Germinal center (tissue), 1 donor: ENCODE measurements at places on chromosomes 1 and 21.

DNA sequence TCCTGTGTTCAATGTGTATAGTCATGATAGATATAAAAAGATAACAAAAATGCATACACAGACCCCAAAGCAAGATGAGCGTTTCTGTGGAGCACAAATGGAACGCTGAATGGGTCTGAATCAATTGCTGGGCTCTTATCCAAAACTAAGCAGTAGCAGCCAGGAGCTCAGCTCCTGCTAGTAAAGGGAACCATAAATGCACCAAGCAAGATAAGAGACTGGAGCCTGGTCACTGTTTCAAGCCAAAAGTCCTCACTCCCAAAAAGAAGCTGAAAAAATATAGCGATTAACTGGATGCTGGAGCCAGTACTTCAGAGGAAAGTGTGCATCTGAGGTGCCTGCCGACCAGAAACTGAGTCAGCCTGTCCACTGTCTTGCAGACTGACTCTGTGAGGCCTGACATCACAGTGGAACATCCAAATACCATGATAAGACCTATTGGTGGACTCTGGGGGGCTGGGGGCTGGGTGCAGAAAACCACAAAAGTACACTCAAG lies 68.9 kb downstream of the LRRC8C start:
- no peak for DNase-seq

- no peak for DNase-seq
These were observed 41.8 kb downstream of the LYPLAL1 start for GRCh38 chr1:219215477-219215876.

- DNase-seq, result no peak
These were observed 26.2 kb upstream of the EPHA2 start for GRCh38 chr1:16181887-16182719.

- no peak for DNase-seq
These were observed 21.7 kb upstream of the PEF1 start for GRCh38 chr1:31666263-31666963.

GRCh38 chr1:88528792-88529191 lies 155.3 kb upstream of the PKN2 start:
- no peak for DNase-seq

DNA sequence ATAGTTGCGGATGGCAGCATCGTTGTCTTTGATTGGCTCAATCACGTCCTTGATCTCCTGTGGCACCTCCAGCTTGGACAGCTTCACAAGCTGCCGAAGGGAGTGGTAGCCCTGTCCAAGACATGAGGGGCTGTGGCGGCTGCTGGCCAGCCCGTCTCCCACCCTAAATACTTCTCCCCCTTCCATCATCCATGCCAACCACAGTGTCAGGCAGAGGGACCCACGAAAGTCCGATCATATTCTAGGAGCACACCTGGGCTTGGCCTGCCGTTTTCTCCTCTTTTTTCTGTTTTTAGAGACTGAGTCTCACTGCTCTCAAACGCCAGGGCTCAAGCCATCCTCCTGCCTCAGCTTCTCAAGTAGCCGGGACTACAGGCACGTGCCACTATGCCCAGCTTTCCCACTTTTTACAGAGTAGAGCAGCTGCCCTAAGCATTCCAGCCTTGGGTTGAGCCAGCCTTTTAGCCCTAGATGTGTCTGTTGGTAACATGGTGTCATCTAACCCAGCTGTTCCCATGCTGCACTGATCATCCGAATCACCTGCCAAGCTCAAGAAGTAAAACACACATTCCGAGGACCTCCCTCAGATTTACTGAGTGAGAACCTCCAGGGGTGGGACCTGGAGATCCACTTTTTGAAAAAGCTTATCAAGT lies 10.4 kb downstream of the MTHFR start:
- DNase-seq, result no peak

DNA sequence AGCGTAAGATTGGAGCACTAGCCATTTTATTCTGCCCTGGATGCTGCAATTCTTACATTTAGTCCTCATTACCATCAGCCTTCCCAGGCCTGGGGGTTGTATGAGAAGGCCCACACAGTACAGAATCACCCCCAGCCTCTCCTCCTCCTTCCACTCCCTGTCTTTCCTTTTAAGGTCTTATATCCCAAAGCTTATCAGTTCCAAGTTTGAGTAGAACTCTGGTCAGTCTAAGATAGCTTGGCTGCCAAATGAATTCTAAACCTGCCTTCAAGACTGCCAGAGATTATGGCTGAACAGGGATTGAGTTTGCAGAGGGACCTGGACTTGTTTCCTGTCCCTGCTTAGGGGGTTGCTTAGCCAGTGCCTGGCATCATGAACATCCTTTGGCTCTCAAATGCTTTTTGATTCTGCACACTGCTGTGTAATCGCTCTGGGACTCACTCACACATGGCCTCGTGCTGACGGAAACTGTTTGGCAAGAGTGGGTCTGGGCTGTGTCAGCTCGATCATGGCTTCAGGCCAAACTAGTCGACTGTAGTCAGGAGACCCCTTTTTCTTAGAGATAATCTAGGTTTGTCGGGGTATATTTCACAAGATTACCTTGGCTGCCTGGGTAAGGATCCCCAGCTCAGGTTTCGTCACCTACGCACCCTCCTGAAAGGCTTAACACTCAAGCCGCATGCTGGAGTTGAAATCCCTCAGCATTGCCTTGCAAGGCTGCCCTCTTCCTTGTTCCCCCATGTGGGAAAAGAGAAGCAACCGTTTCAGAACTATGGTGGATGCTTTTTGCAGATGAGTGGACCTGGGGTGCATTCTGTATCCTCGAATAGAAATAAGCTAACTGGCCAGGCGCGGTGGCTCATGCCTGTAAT lies 252.6 kb downstream of the NFIA start:
- no peak for DNase-seq

DNA sequence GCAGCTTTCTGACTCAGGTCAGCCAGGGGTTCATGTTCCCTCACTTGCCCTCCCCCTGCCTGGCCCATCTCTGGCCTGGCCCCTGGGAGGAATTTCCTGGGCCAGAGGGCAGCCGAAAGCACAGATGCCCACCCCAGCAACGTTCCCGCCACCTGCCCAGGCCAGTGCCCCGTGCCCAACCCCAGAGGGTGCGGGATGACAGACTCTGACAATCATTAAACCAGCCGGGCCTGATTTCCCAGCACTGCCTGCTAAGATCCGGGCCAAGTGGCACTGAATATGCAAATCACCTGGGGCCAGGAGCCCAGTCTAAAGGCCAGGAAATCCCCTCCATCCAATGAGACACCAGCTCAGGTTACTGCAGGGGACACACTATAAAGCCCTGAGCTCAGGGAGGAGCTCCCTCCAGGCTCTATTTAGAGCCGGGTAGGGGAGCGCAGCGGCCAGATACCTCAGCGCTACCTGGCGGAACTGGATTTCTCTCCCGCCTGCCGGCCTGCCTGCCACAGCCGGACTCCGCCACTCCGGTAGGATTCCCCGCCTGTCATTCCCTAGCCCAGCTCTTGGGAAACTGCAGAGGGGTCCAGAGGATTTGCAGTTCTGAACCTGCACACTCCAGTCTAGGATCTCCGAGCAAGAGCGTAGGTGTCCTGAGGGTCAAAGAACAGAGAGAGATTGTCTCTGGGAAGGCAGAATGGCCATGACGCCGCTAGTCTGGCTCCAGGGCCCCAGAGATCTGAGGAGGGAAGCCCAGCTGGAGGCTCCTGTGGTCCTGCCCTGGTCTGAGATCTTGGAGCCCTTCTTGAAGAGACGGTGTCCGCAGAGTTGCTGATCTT lies at the start of gene ELF3:
TSS of gene ELF3 (plus strand) at position 408 of the 836 bp plus-strand sequence. CDS start 550 bp downstream, outside the sequence.
- DNase-seq, result peak; percentile 26

DNA sequence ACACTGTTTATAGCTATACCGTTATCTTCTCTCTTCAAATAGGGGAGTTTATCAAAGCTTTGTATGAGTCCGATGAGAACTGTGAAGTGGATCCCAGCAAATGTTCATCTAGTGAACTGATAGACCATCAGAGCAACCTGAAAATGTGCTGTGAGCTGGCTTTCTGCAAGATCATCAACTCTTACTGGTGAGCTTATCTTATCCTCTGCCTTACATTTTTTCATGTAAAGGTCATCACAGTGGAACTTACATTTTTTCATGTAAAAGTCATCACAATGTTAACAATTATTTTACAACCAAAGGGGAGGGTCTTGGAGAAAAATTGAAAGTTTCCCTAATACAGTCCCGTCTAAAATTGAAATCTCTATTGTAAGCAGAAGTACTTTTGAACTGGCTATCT lies 45.2 kb downstream of the CLEC20A start:
- no peak for DNase-seq

GRCh38 chr21:34877485-34878128 lies 171.5 kb downstream of the RUNX1 start:
- DNase-seq, result no peak

GRCh38 chr1:220127076-220127475 lies 33.1 kb downstream of the IARS2 start:
- no peak for DNase-seq

- DNase-seq, result no peak
These were observed 33.1 kb upstream of the LMO4 start for GRCh38 chr1:87295445-87296110.

DNA sequence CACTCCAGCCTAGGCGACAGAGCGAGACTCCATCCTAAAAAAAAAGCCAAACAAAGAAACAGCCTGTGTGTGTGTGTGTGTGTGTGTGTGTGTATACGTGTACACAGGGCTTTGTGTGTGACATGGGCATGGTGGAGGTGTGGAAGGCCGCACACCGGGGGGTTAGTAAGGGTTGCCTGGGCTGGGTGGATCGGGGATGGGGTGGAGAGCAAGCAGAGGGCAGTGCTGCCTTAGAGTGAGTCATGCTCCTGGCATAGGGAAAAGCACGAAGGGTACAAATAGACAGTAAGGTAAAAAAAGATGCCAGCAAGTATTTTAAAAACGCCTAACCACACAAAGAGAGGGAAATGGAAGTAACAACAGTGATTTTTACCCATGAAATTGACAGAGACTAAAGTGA lies 6.2 kb downstream of the PRMT2 start:
- DNase-seq, result no peak

GRCh38 chr1:238123201-238123600 lies 232.5 kb upstream of the ZP4 start:
- DNase-seq, result no peak

DNA sequence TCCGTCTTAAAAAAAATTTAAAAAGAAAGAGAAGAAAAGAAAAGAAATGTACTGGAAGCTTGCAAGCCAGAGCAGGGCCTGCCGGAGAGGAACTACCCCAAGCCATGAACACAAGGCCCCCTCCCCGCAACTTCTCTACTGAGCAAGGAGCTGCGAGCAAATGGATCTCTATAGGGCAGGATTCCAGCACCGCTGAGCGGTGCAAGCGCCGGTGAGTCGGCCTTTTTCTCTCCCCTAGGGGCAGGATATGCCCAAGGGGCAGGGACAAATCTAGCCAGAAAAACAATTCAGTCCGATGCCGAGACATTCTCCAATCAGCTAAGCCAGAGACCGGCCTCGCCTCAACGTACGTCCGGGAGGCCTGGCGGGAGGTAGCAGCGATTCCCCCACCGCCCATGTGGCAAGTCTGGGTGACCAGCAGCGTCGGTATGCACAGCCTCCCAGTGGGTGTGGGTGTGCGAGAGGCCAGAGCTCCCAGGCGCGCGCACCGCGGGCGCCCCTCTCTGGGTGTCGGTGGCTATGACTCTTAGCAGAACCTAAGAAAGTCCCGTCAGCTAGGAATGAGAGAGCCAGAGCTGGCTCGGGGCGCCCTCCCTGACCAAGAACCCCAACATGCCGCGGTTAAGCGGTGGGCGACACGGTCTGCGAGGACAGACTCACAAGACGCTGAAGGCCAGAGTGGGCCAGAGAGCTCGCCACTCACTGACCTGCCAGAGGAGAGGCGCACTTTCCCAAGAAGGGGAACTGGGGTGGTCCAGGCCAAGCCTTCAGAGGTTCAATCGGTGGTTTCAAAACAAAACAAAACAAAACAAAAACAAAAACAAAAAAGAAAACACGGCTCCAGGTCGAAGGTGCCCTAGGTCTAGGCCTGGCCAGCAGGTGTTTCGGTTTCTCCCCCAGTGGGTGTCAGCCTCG lies 1.9 kb downstream of the CSMD2 start:
- peak; percentile 72 for DNase-seq

GRCh38 chr1:173889885-173890284 lies 21.7 kb downstream of the ZBTB37 start:
- no peak for DNase-seq

- DNase-seq, result peak; percentile 77
These were observed 4.9 kb upstream of the MAPKAPK2 start for GRCh38 chr1:206679738-206680211.

GRCh38 chr1:221965252-221965651 lies 223.4 kb upstream of the DUSP10 start:
- DNase-seq, result no peak

DNA sequence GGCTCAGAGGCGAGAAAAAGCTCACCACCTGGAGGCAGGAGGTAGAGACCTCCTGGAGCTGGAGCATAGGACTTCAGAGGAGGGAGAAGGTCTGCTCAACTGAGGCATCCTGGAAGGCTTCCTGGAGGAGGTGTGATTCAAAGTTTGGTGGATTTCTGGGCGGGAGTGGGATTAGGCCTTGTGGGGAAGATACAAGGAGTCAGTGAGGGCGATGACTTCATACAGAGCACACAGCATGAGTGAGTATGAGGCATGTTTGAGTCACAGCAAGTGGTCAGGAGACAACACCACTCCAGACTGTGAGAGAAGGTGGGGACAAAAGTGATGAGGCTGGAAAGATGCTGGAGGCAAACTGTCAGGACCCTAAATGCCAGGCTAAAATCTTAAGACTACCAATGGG lies 77.6 kb downstream of the MATN1 start:
- no peak for DNase-seq

- DNase-seq, result no peak
These were observed 9.0 kb downstream of the EPHX4 start for GRCh38 chr1:92038695-92039346.

GRCh38 chr1:165443539-165444311 lies 1.2 kb downstream of the RXRG start:
- no peak for DNase-seq

DNA sequence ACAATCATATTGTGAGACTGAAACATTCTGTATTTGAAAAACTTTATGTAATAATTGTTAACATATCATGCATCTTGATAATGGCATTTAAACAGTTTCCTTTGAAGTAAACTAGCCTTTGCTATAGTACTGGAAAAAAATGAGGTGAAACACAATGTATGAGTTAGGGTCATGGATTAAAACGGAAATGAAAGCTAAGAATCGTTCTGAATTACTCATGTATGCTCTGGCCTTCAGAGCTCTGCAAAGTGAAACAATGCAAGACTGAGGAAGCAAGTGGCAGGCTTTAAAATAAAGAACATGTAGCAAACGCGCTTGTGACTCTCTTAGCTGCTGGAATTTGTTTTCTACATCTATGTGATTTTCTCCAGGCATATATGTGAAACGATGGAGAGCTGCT lies 317.1 kb downstream of the DPYD start:
- DNase-seq, result no peak

DNA sequence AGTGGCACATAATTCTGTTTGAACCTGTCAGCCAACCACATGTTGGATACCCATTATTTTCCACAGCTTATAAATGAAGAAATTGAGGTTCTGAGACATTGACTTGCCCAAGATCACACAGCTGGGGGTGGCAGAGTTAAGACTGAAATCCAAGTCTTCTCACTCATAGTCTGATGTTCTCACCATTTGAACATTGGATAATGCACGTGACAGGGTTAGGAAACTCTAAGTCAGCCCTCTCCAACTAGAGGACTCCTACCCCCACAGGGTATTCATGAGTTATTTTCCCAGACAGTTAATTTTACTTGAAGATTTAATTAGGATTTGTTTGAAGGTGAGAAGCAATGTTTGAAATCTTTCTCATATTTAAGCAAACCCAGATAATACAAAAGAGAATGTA lies 38.1 kb upstream of the C1orf105 start:
- no peak for DNase-seq

GRCh38 chr1:156097499-156098178 lies 15.4 kb upstream of the MEX3A start:
- no peak for DNase-seq

GRCh38 chr1:169259816-169260215 lies 107.8 kb downstream of the NME7 start:
- no peak for DNase-seq

GRCh38 chr1:14794136-14794768 lies 195.8 kb downstream of the KAZN start:
- DNase-seq, result no peak
